Left kidney (tissue), 8 donors: ENCODE measurements at places on chromosomes 4 and X. TPM values are rescaled to one million over a fixed set of nuclear protein-coding genes. Genes with fewer than 3 reads are reported as not detected.

TMSB15A gene
- polyA plus RNA-seq = 80.4 TPM

RASL11B gene
- polyA plus RNA-seq = 40.5 TPM

FHIP1A gene
- polyA plus RNA-seq = 6.7 TPM

- DNase-seq = no peak
These were observed 63.7 kb downstream of the CLDN22 start for GRCh38 chr4:183256343-183256742.

DNA sequence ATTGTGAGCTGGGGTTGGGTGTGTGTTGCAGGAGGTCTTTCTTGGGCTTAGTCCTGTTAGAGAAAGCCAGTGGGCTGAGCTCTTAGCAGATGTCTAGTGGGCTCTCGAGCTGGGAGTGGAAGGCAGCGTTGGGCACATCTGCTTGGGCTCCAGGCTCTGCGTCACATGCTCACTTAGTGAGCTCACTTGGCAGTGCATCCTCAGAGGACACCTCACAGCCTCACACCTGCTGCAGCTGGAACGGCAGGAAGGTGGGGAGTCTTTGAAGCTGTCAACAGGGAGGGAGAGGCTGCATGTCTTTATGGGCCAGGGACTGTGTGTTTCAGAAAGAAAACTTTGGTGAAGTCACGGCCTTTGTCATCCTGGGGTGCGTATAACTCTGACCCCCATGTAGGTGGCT lies 82.2 kb downstream of the PSAPL1 start:
- no peak for DNase-seq

- DNase-seq = no peak
These were observed 33.9 kb upstream of the SLC7A11 start for GRCh38 chr4:138275963-138276621.

DNA sequence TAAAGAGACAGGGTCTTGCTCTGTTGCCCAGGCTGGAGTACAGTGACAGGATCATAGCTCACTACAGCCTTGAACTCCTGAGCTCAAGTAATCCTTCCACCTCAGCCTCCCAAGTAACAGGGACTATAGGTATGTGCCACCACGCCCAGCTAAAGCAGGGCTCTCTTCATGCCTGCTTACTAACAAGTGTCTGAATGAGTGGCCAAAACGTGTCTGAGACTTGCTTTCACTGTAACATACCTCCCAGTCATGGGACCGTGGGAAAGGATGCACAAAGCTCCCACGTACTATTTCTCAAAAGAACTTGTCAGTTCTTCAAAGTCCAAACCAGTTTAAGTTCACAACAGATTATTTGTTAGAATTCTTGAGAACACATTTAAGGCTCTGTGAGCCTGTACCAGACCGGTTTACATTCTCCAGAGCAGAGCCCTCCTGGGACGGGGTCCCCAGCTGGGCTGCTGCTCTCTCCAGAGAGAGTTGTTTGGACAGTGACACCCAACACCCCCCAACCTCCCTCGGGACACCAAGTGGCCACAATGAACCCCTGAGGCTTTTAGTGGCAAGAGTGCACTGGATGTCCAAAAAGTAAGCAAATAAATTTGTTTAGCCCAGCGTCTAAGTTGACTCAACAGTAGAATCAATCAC lies 24.1 kb downstream of the SH3KBP1 start:
- DNase-seq = no peak

- peak; percentile 93 for DNase-seq
These were observed at the start of gene OTUD4 for GRCh38 chr4:145180298-145181090. Gene OTUD4, minus strand, starts transcription at chr4:145180589. Its CDS starts 616 bp downstream, at chr4:145179973.

DNA sequence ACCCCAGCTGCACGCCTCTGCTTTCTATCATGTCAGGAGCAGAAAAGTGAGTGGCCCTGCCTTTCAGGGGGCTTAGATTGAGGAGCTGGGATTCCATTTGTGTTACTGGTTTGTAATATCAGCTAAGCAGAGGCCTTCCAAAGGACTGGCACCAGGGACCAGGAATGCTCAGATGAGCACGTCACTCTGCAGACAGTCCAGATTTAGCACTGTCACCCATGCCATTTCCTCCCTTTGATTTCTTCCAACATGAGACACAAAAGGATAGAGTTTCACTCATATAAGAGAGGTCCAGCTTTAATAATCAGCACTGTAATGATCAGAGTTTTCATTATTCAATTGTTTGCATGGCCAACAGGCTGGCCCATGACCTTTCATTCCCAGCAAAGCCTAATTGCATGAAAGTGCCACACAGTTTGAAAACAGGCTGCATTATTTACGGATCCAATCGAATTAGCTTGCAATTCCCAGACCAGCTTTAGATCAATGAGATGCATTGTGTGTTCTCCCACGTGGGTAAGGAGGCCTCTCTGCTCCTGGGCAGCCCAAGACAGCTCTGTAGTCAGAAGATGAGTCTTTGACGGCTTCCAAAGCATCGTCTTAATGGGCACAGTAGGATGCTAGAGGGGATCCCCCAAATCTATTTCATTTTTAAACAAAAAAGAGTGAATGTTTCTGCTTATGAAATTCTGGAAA lies 9.8 kb upstream of the SLC2A9 start:
- no peak for DNase-seq

- no peak for DNase-seq
These were observed 20.0 kb upstream of the VCX2 start for GRCh38 chrX:8191022-8191421.
